ENCODE measurements at places on chromosomes 2 and 18. TPM values are rescaled to one million over a fixed set of nuclear protein-coding genes. Genes with fewer than 3 reads are reported as not detected.

DNA sequence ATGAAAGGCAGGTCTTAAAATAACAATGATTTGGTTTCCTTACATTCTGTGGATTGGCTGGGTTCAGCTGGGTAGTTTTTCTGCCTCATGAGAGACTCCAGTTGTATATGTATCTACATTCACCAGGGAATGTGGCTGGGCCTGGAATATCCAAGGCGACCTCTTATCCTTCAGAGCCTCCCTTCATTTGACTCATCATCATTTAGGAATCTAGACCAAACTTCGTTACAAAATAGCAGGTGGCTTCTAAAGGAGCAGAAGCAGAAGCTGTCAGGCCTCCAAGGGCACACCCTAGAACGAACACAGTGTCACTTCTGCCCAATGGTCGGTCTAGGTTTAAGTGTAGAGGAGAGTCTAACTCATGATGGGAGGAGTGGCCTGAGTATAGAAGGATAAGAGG lies 204.2 kb downstream of the EN1 start:
- no peak overlapping the region for H3K27ac ChIP-seq
- H3K4me1 ChIP-seq: no peaks in the 10 kb centered on the region
- no peaks in the 10 kb centered on the region for H3K36me3 ChIP-seq
- H3K27me3 ChIP-seq: no peaks in the 10 kb centered on the region

- no peaks in the 10 kb centered on the region for H3K36me3 ChIP-seq
- H3K4me1 ChIP-seq: no peaks in the 10 kb centered on the region
- H3K4me3 ChIP-seq: no peak overlapping the region
- H3K27ac ChIP-seq: no peak overlapping the region
- no peak for DNase-seq
- H3K27me3 ChIP-seq: peaks cover 6% of the 10 kb centered on the region
These were observed 7.8 kb downstream of the CDK15 start for GRCh38 chr2:201813996-201814760.

Gene PRKAG3
- total RNA-seq: not detected

Gene UGT1A8
- total RNA-seq: not detected

DNA sequence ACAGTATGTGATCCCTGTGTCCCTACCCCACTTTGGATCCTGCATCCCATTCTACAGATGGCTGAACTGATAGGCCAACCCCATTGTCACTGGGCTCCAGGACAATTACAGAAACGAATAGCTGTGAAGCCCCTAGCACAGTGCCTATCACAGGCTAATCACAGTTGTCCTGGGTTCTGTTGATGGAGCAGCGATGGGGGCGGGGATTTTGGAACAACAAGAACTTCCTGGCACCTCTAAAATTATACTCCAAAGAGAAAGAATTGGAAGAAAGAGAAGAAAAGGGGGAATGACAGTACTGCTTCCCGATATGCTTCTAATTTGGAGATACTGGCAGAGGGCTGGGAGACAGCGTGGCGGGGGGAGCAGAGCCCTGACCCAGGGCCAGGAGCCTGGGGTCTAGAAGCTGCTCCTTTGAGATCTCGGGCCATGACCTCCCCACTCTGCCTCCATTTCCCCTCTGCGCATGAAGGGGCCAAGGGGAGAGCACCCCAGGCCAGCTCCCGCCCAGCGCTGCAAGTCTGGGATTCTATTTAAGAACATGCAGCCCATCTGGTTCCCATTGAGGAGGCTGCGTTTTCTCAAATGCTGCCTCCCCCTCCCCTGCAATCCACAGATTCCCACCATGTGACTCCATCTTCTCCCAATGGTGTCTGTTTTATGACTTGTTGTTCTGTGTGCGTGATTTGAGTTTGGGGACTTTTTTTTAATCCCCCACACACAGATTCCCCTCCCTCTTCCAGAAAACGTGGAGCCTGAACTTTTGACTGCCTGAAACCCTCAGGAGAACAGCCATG lies 202.7 kb downstream of the CYP26B1 start:
- no peak overlapping the region for H3K27ac ChIP-seq
- H3K27me3 ChIP-seq: no peaks in the 10 kb centered on the region
- no peaks in the 10 kb centered on the region for H3K36me3 ChIP-seq
- no peak for DNase-seq

Gene AQP12A
- total RNA-seq: not detected

DNA sequence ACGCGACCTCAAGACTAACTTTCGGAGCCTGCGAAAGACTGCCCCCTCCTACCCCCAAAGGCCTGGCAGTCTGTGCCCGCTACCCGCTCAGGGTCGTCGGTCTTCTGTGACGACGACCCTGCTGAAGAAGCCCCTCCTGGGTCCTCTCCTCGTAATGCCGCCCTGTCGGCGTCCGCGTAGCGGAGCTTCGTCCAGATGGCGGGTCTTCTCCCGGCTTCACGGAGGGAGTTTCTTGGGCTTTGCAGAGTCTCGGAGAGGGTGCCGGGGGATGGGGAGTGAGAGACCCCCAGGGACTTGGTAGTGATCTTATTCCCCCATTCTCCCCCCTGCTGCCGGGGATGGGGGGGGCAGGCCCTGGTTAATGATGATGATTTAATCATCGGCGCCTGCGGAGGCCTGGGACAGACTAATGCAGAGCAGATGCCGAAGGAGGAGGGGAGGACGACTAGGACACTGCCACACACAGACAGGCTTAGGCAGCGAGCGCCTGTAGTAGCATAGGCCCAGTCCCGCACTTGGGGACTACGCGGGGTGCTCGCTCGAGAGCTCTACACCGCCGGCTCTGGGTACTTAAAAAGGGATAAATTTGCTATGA lies 528 bp upstream of the PCGF1 start:
- peak; percentile 69 for DNase-seq
- H3K27ac ChIP-seq: peak overlapping the region; percentile 99
- H3K36me3 ChIP-seq: peaks cover 14% of the 10 kb centered on the region
- H3K4me1 ChIP-seq: peaks cover 32% of the 10 kb centered on the region

DNA sequence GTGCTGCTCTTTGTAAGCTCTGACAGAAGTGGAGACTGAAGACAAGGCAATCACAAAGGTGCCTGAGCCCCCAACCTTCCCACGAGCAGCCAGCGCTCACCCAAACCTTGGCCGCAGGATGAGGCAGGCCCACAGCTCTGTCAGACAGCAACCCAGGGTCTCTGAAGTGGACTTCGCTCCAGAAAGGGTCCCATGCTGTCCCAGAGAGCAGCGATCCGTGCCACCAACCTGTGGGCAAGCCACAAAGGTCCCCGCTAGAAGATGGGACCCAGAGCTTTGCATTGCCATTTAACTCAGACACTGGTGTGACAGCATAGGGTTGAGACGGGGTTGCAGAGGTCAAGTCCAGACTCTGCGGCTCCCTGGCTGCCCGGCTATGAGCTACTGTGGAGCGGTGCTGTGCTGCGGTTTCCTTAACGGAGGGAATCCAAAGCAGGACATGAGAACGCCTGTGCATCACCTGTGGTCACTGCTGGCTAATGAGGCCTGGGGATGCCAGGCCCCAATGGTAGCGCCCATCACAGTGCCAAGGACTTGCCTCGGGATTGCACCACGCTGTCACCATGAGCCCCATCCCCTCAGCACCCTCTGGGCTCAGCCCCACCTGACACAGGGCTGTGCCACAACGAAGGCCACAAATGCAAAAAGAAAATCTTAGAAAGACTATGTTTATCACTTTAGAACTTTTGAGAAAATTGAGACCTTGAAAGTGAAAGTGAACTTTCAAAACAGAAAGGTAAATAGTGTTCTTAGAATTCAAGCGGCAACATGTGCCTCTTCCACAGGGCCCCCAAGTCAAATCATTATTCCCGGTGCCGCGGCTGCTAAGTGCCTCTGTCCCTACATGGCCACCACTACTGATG lies 103.4 kb downstream of the HDAC4 start:
- no peaks in the 10 kb centered on the region for H3K27me3 ChIP-seq
- H3K4me1 ChIP-seq: peaks cover 17% of the 10 kb centered on the region
- H3K36me3 ChIP-seq: no peaks in the 10 kb centered on the region
- H3K4me3 ChIP-seq: no peak overlapping the region
- no peak overlapping the region for H3K27ac ChIP-seq

GRCh38 chr18:5284808-5285207 lies 10.7 kb downstream of the ZBTB14 start:
- DNase-seq: no peak
- no peaks in the 10 kb centered on the region for H3K36me3 ChIP-seq
- H3K4me1 ChIP-seq: no peaks in the 10 kb centered on the region
- H3K4me3 ChIP-seq: no peak overlapping the region
- no peaks in the 10 kb centered on the region for H3K27me3 ChIP-seq
- H3K27ac ChIP-seq: no peak overlapping the region

GRCh38 chr2:136131961-136132824 lies 14.2 kb upstream of the CXCR4 start:
- no peak for DNase-seq
- peaks cover 11% of the 10 kb centered on the region for H3K4me1 ChIP-seq
- peak overlapping the region; percentile 34 for H3K27ac ChIP-seq
- no peaks in the 10 kb centered on the region for H3K36me3 ChIP-seq

DNA sequence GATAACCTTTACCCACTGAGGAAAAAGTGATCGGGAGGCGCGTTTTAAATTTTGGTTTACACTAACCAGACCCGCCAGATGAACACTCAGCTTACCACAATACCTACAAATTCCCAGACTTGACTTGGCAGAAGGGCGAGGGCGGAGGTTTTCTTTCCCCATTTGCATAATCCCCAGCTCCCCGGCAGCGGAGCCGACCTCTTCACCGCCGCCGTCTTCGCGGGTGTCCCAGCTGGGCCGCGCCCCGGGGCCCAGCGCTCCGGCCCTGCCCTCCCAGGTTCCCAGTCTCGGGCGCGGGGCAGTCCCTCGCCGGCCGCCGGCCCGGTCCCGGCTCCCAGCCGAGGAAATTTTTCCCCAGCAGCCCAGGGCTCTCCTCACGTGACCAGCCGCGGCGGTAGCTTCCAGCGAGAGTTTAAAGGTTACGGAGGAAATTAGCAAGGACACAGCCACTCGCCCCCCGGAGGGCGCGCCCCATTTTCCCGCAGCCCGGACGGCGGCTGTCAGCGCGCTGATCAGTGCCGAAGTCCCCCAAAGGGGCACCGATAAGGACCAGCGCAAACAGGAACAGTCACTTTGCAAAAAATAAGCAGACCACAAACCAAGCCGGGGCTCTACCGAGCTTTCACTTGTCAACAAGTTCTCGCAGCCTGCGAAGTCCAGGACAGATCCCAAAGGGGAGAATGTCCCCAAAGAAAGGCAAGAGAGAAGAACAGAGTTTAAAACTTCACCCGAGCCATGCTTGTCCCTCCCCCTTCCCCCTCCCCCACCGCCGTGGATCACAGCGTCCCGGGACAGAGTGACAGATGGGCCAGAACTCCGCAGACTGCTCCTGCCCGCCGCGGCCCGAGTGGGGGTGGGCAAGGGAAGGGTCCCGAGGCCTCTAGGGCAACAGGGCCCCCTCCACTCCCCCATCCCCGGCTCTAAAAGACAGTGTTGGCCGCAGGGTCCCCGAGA lies 1.3 kb upstream of the PRKCE start:
- no peaks in the 10 kb centered on the region for H3K36me3 ChIP-seq
- peak overlapping the region; percentile 96 for H3K27ac ChIP-seq
- H3K4me3 ChIP-seq: peak overlapping the region; percentile 92
- no peaks in the 10 kb centered on the region for H3K27me3 ChIP-seq
- peak; percentile 91 for DNase-seq

DNA sequence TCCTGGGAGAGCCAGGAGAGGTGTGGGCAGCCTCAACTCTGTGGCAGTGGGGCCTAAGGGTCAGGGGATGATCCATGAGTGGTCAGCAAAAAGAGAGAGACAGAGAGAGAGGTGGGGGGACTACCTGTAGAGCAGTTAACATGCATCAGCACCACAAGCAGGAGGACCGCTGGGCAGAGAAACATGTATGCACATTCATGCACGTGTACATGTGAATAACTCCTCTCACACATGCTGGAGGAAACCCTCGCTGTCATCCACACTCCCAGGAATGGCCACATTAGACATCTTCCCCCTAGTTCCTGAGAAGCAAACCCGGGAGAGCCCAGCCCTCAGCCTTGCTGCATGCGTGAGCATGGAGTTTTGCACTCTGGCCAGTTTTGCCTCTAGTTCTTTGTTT lies 166.1 kb downstream of the SMAD7 start:
- no peaks in the 10 kb centered on the region for H3K36me3 ChIP-seq
- no peak overlapping the region for H3K27ac ChIP-seq
- H3K4me3 ChIP-seq: no peak overlapping the region
- H3K27me3 ChIP-seq: no peaks in the 10 kb centered on the region

- DNase-seq: peak; percentile 88
- peaks cover 21% of the 10 kb centered on the region for H3K4me1 ChIP-seq
- no peaks in the 10 kb centered on the region for H3K36me3 ChIP-seq
- peak within 1 kb of the TSS; percentile 88 for H3K27ac ChIP-seq
These were observed at the start of gene SP140L for GRCh38 chr2:230326453-230327417. Gene SP140L (plus strand): TSS chr2:230327193. CDS start chr2:230327270, 77 bp downstream.

DNA sequence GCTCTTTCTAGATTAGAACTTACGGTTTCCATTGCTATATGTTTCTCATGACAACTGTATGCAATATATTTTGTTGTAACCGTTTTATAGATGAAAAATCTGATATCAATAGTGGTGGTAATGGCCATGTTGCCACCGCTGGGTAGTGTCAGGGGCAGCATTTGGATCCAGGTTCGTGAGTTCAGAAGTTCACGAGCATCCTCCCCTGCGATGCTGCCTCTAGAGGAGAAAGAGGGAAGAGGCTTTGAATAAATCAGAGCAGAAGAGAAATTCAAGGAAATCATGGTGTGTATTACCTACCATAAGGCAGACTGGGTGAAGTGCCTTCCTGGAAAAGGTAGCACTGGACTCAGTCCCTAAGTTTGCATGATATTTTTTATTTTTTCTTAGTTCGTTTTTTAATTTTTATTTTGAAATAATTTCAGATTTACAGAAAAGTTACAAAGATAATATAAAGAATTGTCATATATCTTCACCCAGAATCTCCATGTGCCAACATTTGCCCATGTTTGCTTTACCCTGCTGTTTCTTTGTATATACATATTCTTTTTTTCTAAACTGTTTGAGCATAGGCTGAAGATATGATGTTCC lies 3.3 kb upstream of the ZBTB7C start:
- peaks cover 24% of the 10 kb centered on the region for H3K27me3 ChIP-seq
- peaks cover 14% of the 10 kb centered on the region for H3K4me1 ChIP-seq
- DNase-seq: no peak
- no peak overlapping the region for H3K4me3 ChIP-seq

- no peak overlapping the region for H3K27ac ChIP-seq
- no peaks in the 10 kb centered on the region for H3K27me3 ChIP-seq
- no peak overlapping the region for H3K4me3 ChIP-seq
These were observed 51.0 kb upstream of the ABCA12 start for GRCh38 chr2:215189393-215189792.

Gene SPC25
- 0.38 TPM for total RNA-seq

DNA sequence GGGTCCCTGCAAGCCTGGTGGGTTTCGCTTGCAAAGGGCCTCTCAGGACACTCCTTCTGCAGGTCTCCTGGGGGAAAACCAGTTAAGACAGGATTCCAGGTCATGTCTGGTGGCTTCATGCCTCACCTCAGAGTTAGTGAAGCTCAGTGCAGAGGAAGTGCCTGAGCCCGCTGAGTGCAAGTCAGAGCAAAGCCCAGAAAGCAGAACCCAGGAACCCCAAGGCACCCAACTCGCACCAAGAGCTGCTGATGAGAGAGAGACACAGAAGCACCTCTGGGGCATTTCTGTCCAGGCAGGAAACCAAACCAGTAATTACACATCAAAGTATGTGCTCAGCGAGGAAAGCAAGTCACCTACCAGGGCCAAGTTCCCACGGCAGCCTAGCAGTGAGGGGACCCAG lies 78.4 kb downstream of the ARHGEF4 start:
- no peak overlapping the region for H3K27ac ChIP-seq
- no peaks in the 10 kb centered on the region for H3K36me3 ChIP-seq
- no peak overlapping the region for H3K4me3 ChIP-seq
- H3K4me1 ChIP-seq: no peaks in the 10 kb centered on the region
- DNase-seq: no peak
